NCI-H2081 (cell line): ENCODE measurements at places on chromosomes 13 and 19.

DNA sequence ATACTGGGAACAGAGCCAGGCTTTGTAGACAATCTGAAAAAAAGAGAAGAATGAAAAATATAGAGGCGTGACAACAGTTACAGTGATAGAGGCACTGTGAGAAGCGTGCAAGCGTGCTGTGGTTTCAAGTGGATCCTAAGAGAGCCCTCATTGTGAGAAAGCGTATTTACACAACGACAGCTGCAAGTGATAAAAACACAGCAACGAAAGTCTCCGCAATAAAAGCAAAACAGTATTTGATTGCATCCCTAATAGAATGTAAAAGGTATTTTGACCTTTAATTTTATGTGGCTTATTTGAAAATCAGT lies 642.7 kb upstream of the ARGLU1 start:
- DNase-seq = peak; percentile 87

DNA sequence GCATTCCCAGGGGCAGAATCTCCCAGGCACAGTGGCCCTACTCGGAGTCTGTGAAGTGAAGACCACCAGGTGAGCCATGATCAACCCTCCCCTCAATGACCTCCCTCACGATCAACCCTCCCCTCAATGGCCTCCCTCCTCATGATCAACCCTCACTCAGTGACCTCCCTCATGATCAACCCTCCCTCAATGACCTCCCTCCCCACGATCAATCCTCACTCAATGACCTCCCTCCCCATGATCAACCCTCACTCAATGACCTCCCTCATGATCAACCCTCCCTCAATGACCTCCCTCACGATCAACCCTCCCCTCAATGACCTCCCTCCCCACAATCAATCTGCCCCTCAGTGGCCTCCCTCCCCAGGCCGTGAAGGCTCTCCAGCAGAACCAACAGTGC lies 32.1 kb downstream of the SBNO2 start:
- DNase-seq = no peak

GRCh38 chr13:36883824-36884223 lies 36.2 kb downstream of the SMAD9 start:
- DNase-seq = no peak

GRCh38 chr13:96274046-96274445 lies 184.1 kb downstream of the HS6ST3 start:
- DNase-seq = no peak

- no peak for DNase-seq
Measured at GRCh38 chr13:29539856-29540255, 55.6 kb downstream of the SLC7A1 start.
